Glutamatergic neuron (in vitro differentiated cells): ENCODE measurements at places on chromosomes 12 and 14.
A peak's percentile ranks its signal among the peaks of the same experiment; 100 is the strongest.

DNA sequence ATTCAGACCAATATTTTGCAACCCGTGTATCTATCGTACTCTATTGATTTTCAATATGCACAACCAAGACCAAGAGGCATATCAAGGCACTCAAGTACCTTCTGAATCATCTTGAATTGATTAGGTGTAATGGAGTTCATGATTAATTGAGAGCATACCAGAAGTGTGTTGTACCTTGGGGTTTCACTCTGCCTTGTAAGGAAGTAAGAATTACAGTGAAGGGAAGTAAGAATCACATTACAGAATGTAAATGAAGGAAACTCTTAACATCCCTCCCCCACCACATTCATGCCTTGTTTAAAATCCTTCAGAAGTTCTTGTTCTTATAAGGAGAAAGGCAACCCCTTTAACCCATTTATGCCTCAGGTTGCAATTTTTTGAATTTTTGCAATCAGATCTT is 5.4 kb upstream of the MGAT4C start:
- no peak overlapping the region for H3K4me3 ChIP-seq
- DNase-seq, result no peak
- H3K36me3 ChIP-seq, result no peaks in the 10 kb centered on the region
- no peaks in the 10 kb centered on the region for H3K27me3 ChIP-seq

- H3K4me1 ChIP-seq, result peaks cover 2% of the 10 kb centered on the region
- H3K4me3 ChIP-seq, result no peak overlapping the region
- DNase-seq, result no peak
Measured at GRCh38 chr12:130911193-130911592, 39.3 kb downstream of the RAN start.

DNA sequence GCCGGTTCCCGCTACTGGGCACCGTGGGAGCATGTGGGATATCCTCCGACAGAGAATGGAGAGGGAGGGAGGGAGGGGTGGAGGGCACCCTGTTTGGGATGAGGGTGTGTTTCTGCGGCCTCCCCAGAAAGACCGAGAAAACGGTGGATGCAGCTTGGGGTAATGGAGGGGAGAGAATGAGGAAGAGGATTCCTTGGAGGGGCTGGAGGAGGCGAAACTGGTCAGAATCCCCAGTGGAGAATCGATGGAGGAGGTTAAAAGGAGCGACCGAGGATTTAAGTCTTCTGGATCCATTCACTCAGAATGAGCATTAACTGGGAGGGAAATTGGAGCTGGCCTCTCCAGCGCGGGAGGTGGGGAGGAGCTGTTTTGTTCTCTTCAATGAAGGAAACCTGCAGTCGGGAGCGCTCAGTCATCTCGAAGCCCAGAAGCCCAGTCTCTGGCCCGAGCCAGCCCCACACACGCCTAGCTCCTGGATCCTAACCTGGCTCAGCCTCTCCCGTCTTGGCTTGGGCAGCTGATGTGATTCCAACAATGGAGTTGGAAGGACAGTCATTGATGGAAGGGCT is 581 bp downstream of the ARG2 start:
- H3K27ac ChIP-seq, result peak overlapping the region; percentile 95
- peaks cover 17% of the 10 kb centered on the region for H3K4me1 ChIP-seq
- H3K27me3 ChIP-seq, result peaks cover 5% of the 10 kb centered on the region
- peak; percentile 52 for DNase-seq
- H3K4me3 ChIP-seq, result peak overlapping the region; percentile 97

- H3K4me3 ChIP-seq, result no peak overlapping the region
- DNase-seq, result no peak
- peaks cover 16% of the 10 kb centered on the region for H3K4me1 ChIP-seq
- H3K27me3 ChIP-seq, result peaks cover 10% of the 10 kb centered on the region
Measured at GRCh38 chr14:93994919-93995682, 2.0 kb upstream of the CCDC197 start.

GRCh38 chr12:13368971-13369370 is 172.4 kb downstream of the EMP1 start:
- H3K4me1 ChIP-seq, result peaks cover 2% of the 10 kb centered on the region
- no peaks in the 10 kb centered on the region for H3K27me3 ChIP-seq
- no peak overlapping the region for H3K4me3 ChIP-seq
- H3K27ac ChIP-seq, result no peak overlapping the region
- DNase-seq, result no peak

DNA sequence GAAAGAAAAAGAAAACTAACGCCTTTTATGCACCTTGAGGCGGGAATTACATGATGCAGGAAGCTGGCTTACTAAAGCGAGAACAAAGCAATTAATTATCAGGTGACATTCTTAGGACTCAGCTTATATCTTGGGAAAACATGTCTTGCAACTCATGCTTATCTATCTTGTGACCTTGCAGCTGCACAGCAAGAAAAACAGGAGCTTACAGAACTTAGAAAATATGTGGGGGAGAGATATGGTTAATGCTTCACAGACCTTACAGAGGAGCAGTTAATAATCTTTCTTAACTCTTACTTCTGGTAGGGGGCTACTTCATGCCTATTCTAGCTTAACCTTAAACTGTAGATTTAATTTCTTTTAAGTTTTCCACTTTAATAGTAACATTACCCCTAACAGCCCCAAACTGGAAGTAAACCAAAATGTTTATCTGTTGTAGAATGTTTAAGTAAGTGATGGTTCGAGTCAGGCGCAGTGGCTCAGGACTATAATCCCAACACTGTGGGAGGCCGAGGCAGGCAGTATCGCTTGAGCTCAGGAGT is 13.2 kb upstream of the OR11G2 start:
- no peak overlapping the region for H3K4me3 ChIP-seq
- H3K36me3 ChIP-seq, result no peaks in the 10 kb centered on the region
- no peak overlapping the region for H3K27ac ChIP-seq
- no peaks in the 10 kb centered on the region for H3K4me1 ChIP-seq

DNA sequence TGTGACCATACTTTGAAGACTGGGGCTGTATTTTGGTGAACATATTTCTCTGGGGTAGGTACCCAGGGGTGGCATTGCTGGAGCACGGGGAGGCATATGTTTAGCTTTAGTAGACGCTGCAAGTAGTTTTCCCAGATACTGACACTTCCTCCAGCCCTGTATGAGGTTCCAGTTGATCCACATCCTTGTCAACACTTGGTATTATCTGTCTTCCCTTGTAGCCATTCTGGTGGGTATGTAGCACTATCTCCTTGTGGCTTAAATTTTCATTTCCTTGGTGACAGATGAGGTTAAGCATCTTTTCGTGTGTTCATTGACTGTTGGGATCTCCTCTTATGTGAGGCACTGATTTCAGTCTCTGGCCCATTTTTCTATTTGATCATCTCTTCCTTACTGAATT is 179.1 kb downstream of the PHETA1 start:
- H3K27ac ChIP-seq, result no peak overlapping the region
- H3K4me1 ChIP-seq, result peaks cover 10% of the 10 kb centered on the region
- H3K4me3 ChIP-seq, result no peak overlapping the region

- H3K4me1 ChIP-seq, result no peaks in the 10 kb centered on the region
- DNase-seq, result no peak
- H3K27ac ChIP-seq, result no peak overlapping the region
- no peaks in the 10 kb centered on the region for H3K36me3 ChIP-seq
- no peaks in the 10 kb centered on the region for H3K27me3 ChIP-seq
Measured at GRCh38 chr12:81874166-81874565, 115.0 kb upstream of the PPFIA2 start.

DNA sequence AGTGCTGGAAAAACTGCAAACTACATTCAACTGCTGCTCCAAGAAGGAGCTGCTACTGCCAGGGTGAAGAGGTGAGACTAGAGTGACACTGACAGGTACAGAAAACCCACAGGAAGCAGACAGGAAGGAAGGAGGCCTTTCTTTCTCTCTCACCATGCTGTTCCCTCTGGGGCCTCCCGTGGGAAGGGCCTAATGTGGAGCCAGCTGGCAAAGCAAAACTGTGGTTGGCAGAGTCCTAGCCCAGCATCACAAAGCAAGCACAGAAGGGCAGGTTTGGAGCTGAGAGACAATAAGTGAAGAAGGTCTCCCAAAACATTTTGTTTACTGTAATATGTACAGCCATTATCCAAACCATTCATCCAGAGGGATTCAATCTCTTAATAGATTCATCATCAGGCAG is 122.5 kb upstream of the MAX start:
- peak overlapping the region; percentile 52 for H3K27ac ChIP-seq
- H3K27me3 ChIP-seq, result peaks cover 8% of the 10 kb centered on the region
- H3K4me1 ChIP-seq, result peaks cover 16% of the 10 kb centered on the region
- H3K36me3 ChIP-seq, result peaks cover 7% of the 10 kb centered on the region
- peak; percentile 48 for DNase-seq

DNA sequence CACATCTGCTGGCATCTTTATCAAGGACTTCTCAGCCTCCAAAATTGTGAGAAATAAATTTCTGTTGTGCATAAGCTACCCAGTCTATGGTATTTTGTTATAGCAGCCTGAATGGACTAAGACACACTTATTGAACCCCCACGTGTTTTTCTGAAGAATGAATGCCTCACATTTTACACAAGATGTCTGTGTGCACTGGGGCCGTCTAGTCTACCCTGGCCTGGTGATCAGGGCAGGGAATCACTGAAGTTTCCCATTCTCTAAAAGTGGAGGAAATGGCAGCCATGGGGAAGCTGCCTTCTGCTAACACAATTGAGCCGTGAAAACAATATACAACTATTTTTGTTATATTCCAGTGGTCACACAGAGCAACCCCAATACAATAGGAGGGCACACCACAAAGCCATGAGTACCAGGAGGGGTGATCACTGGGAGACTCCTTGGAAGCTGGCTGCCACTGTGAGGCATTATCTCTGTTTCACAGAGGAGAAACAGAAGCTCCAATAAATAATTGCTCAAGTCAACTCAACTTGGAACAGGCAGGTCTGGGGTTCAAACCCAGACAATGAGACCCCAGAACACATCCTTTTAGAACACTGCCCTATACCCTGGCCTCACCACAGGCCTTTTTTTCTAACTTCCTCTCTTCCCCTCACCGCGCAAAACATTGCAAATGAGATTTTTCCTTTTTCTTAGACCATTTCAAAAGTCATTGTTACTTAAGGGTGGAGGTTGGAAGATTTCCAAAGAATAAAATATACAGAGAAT is 18.3 kb upstream of the LTA4H start:
- DNase-seq, result no peak
- no peaks in the 10 kb centered on the region for H3K4me1 ChIP-seq
- no peak overlapping the region for H3K27ac ChIP-seq
- peaks cover 1% of the 10 kb centered on the region for H3K27me3 ChIP-seq
- H3K4me3 ChIP-seq, result no peak overlapping the region

- peaks cover 8% of the 10 kb centered on the region for H3K4me1 ChIP-seq
- H3K27me3 ChIP-seq, result peaks cover 8% of the 10 kb centered on the region
- DNase-seq, result no peak
Measured at GRCh38 chr12:130589540-130590317, 126.4 kb downstream of the RIMBP2 start.
